ENCODE measurements at places on chromosomes 5 and 9.

GRCh38 chr9:109482391-109482916, 15.7 kb downstream of the PTPN3 start:
- no peaks in the 10 kb centered on the region for H3K27me3 ChIP-seq
- H3K27ac ChIP-seq = no peak overlapping the region
- H3K4me3 ChIP-seq = no peak overlapping the region
- H3K4me1 ChIP-seq = peaks cover 3% of the 10 kb centered on the region
- no peak for DNase-seq

- no peaks in the 10 kb centered on the region for H3K27me3 ChIP-seq
- H3K36me3 ChIP-seq = no peaks in the 10 kb centered on the region
- H3K4me1 ChIP-seq = peaks cover 8% of the 10 kb centered on the region
- no peak overlapping the region for H3K4me3 ChIP-seq
These were observed 158.0 kb downstream of the DEPDC1B start for GRCh38 chr5:60541980-60542379.

GRCh38 chr5:158487664-158488063, 612.1 kb downstream of the EBF1 start:
- H3K36me3 ChIP-seq = no peaks in the 10 kb centered on the region
- DNase-seq = no peak
- no peak overlapping the region for H3K27ac ChIP-seq
- H3K4me3 ChIP-seq = no peak overlapping the region
- no peaks in the 10 kb centered on the region for H3K27me3 ChIP-seq
- peaks cover 18% of the 10 kb centered on the region for H3K4me1 ChIP-seq

DNA sequence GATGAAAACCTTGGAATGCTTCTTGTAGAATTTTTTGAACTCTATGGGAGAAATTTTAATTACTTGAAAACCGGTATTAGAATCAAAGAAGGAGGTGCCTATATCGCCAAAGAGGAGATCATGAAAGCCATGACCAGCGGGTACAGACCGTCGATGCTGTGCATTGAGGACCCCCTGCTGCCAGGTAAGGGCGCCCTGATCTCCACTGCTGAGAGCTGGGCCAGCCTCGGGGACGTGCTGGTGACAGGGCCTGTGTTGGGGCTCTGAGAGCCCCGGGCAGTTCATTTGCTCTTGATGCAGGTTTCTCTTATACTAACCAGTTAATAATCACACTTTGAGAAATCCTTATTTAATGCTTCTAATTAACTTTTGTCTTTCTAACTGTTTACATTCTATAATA, 33.0 kb downstream of the TENT4A start:
- H3K27me3 ChIP-seq = no peaks in the 10 kb centered on the region
- no peak for DNase-seq
- no peaks in the 10 kb centered on the region for H3K4me1 ChIP-seq
- no peak overlapping the region for H3K27ac ChIP-seq
- H3K4me3 ChIP-seq = no peak overlapping the region

- H3K4me1 ChIP-seq = no peaks in the 10 kb centered on the region
- no peaks in the 10 kb centered on the region for H3K27me3 ChIP-seq
- no peaks in the 10 kb centered on the region for H3K36me3 ChIP-seq
- no peak overlapping the region for H3K4me3 ChIP-seq
These were observed 206.7 kb downstream of the FAM114A2 start for GRCh38 chr5:153831973-153832372.

DNA sequence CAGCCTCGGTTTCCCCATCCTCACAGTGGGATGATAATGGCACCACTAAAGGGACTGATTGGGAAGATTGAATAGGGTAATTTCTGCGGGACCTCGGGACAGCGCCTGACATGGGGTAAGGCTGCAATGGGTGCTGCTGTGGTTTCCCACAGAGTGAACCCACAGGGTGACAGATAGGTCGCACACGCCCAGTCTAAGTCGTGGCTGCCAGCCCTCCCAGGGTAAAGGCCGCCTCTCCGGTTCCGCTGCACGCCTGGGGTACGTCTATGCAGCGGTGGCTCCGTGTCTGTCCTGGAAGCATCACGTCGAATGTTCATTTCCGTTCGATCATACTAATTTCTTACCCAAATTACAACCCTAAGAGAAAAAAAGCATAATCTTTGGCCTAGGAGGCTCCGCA, 631 bp downstream of the CFAP77 start:
- DNase-seq = no peak
- H3K27ac ChIP-seq = no peak overlapping the region
- H3K27me3 ChIP-seq = peaks cover 3% of the 10 kb centered on the region

- no peak for DNase-seq
- no peaks in the 10 kb centered on the region for H3K27me3 ChIP-seq
- H3K4me1 ChIP-seq = peaks cover 45% of the 10 kb centered on the region
- no peak overlapping the region for H3K27ac ChIP-seq
- H3K4me3 ChIP-seq = no peak overlapping the region
These were observed 2.4 kb upstream of the DBN1 start for GRCh38 chr5:177475563-177476427.

- DNase-seq = no peak
- no peaks in the 10 kb centered on the region for H3K4me1 ChIP-seq
- no peaks in the 10 kb centered on the region for H3K36me3 ChIP-seq
- no peak overlapping the region for H3K4me3 ChIP-seq
- no peak overlapping the region for H3K27ac ChIP-seq
These were observed 33.1 kb upstream of the MVB12B start for GRCh38 chr9:126293522-126293889.

- no peak overlapping the region for H3K4me3 ChIP-seq
- H3K36me3 ChIP-seq = no peaks in the 10 kb centered on the region
- H3K27me3 ChIP-seq = no peaks in the 10 kb centered on the region
- no peaks in the 10 kb centered on the region for H3K4me1 ChIP-seq
These were observed 996.4 kb upstream of the WWC1 start for GRCh38 chr5:167294882-167295680.

DNA sequence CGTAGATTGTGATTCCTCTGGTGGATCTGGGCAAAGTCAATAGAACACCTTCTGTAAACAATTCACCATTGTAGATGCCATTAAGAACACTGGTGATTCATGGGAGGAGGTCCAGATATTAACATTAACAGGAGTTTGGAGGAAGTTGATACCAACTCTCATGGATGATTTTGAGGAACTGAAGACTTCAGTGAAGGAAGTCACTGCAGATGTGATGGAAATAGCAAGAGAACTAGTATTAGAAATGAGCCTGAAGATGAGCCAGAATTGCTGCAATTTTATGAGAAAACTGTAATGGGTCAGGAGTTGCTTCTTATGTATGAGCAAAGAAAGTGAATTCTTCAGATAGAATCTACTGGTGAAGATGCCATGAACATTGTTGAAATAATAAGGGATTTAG, 26.9 kb downstream of the TCERG1 start:
- peaks cover 9% of the 10 kb centered on the region for H3K36me3 ChIP-seq
- no peak overlapping the region for H3K27ac ChIP-seq
- no peaks in the 10 kb centered on the region for H3K27me3 ChIP-seq
- H3K4me3 ChIP-seq = no peak overlapping the region
- H3K4me1 ChIP-seq = no peaks in the 10 kb centered on the region
- no peak for DNase-seq

DNA sequence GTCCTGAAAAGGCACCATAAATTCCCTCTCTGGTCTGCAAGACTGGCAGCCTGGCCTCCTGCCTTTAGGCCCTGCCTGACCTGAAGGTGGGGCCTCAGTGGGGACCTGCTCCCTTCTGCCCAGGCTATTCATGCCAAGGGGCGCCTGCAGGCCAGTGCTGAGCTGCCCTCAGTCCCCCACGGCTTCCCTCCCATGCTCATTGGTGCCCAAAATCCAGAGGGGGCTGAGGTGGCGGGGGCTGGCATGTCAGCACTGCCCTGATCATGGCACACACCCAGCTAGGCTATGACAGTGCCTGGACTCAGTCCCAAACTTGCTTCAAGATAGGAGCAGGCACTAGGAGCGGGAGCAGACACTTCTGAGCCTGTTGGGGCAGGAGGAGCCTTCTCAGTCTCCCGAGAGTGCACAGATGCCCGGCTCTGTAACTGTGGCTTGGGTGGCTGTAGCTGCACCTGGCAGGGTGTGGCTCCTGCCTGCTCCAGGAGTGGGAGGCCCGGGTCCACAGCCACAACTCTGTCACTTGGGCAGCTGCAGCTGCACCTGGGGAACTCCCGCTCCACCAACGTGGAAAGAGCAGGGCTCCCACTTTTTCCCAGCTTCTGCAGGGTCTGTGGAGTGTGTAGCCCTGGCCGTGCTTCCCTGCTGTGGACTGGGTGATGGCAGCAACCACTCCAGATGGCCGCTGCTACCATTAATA, 49.0 kb downstream of the NDUFAF2 start:
- H3K4me3 ChIP-seq = no peak overlapping the region
- no peaks in the 10 kb centered on the region for H3K4me1 ChIP-seq
- no peaks in the 10 kb centered on the region for H3K36me3 ChIP-seq
- DNase-seq = no peak

- H3K4me1 ChIP-seq = no peaks in the 10 kb centered on the region
- H3K27ac ChIP-seq = no peak overlapping the region
- DNase-seq = no peak
- H3K27me3 ChIP-seq = no peaks in the 10 kb centered on the region
- no peak overlapping the region for H3K4me3 ChIP-seq
- H3K36me3 ChIP-seq = no peaks in the 10 kb centered on the region
These were observed 211.7 kb upstream of the ADAMTS16 start for GRCh38 chr5:4928409-4928808.

DNA sequence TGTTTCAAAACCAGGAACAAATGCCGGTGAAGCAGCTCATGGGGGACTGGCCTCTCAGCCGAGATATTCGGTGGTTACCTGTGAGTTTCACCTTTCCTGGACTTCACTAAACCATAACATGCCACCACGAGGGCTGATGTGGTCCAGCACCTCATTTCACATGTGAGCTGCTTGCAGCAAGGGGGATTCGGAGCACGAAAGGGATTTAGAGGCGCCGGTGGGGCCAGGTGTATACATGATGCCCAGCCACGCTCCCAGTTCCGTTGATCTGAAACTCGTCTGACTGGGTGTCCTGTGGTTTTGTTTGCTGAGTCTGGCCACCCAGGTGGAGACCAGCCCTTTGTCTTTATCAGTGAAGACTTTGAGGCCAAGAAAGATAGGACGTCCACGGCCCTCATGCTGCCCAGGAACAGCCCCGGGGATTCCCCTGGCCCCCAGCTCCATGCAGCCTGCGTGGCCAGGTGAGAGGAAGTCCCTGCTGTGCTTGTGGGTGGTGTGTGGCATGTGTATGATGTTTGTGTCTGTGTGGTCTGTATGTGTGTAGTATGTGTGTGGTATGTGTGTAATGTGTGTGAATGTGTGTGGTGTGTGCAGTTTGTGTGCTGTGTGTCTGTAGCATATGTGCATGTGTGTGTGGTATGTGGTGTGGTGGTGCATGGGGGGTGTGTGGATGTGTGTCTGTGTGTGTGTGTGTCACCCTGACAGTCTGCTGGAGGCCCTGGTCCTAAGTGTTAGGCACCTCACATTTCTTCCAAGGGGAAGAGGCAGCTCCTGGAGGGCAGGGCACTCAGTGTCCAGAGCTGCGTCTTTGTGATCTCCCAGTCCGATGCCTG, 23.4 kb downstream of the PHF2 start:
- no peak overlapping the region for H3K4me3 ChIP-seq
- no peak overlapping the region for H3K27ac ChIP-seq
- H3K36me3 ChIP-seq = no peaks in the 10 kb centered on the region
- H3K27me3 ChIP-seq = no peaks in the 10 kb centered on the region
- no peaks in the 10 kb centered on the region for H3K4me1 ChIP-seq

DNA sequence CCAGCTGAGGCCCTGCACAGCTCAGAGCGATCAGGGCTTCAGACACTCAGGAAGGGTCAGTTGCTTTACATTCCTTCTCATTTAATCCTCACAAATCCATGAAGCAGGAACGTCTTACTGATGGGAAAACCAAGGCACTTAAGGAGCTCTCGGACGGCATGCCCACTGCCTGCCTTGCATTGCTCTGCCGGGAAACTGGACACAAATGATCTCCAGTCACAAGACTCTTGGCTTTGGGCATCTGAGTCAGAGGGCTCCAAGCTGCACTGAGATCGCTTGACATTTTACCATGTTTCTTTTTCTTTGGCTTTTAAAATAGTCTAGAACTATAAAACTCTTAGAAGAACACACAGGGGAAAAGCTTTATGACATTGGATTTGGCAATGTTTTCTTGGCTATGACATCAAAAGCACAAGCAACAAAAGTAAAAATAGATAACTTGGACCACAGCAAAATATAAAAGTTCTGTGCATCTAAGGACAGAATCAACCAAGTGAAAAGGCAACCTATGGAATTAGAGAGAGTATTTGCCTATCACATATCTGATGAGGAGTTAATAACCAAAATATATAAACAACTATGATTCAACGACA, 43.6 kb upstream of the HRH2 start:
- H3K4me1 ChIP-seq = no peaks in the 10 kb centered on the region
- no peaks in the 10 kb centered on the region for H3K27me3 ChIP-seq
- no peak overlapping the region for H3K4me3 ChIP-seq
- peak; percentile 9 for DNase-seq
- H3K27ac ChIP-seq = no peak overlapping the region
- H3K36me3 ChIP-seq = no peaks in the 10 kb centered on the region

DNA sequence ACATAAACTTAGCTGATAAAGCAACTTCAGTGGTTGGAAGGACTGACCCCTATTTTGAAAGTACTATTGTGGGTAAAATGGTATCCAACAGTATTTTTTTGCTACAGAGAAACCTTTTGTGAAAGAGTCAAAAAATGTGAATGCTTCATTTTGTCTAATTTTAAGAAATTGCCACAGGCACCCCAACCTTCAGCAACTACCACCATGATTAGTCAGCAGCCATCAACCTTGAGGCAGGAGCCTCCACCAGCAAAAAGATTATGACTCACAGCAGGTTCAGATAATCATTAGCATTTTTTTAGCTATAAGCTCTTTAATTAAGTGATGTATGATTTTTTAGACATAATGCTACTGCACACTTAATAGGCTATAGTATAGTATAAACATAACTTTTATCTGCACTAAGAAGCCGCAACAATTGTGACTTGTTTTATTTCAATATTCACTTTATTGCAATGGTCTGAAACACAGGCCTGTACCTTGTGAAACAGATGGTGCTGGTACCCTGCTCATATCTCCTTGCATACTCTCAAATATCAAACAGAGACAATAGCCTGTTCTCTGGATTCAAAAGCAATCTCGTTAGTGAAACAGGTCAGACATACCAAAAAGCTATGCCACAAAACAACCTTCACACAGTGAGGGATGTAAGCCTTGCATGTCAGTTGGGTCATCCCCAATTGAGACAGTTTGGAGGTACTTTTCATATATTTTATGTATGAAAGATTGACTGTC, 261.2 kb upstream of the FAM174A start:
- H3K4me1 ChIP-seq = peaks cover 3% of the 10 kb centered on the region
- no peak overlapping the region for H3K4me3 ChIP-seq
- no peak overlapping the region for H3K27ac ChIP-seq
- no peaks in the 10 kb centered on the region for H3K27me3 ChIP-seq
- no peaks in the 10 kb centered on the region for H3K36me3 ChIP-seq
- DNase-seq = no peak

- H3K27me3 ChIP-seq = no peaks in the 10 kb centered on the region
- no peaks in the 10 kb centered on the region for H3K4me1 ChIP-seq
- DNase-seq = no peak
- no peaks in the 10 kb centered on the region for H3K36me3 ChIP-seq
These were observed 10.5 kb downstream of the ECM2 start for GRCh38 chr9:92525306-92525705.

Data from lung (tissue), 17 donors.